ENCODE measurements at places on chromosomes 1 and 21.
A peak's percentile ranks its signal among the peaks of the same experiment; 100 is the strongest.

- DNase-seq = peak; percentile 61
Measured at GRCh38 chr1:42931911-42932422, 26.7 kb downstream of the SLC2A1 start.

- no peak for DNase-seq
Measured at GRCh38 chr1:59635097-59635496, 179.7 kb upstream of the HOOK1 start.

DNA sequence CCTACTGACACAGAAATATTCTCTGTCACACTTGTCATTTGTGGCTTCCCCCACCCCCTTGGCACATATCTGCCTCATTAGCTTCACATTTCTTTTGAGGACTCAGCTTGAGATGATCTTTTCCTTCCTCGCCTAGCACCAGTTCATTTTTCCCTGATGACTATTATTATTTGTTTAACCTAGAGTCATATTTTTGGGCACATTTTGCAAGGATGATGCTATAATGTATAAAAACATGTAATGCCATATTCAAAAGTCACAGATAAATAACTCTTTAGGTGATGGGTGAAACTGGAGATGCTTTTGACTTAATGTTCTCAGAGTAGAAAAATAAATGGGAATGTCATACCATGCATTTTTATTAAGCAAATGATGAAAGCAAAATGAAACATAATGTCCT lies 202.7 kb downstream of the BACH1 start:
- DNase-seq = no peak

DNA sequence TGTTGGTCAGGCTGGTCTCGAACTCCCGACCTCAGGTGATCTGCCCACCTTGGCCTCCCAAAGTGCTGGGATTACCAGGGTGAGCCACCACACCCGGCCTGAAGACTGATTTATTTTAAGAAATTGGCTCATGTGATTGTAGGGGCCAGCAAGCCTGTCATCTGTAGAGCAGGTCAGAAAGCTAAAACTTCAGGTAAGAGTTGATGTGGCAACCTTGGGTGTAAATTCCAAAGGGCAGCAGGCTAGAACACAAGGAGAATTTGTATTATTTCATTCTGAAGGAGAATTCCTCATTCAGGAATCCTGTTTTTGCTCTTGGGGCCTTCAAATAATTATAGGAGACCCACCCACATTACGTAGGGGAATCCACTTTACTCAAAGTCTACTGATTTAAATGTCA lies 728.7 kb downstream of the LTN1 start:
- DNase-seq = no peak

DNA sequence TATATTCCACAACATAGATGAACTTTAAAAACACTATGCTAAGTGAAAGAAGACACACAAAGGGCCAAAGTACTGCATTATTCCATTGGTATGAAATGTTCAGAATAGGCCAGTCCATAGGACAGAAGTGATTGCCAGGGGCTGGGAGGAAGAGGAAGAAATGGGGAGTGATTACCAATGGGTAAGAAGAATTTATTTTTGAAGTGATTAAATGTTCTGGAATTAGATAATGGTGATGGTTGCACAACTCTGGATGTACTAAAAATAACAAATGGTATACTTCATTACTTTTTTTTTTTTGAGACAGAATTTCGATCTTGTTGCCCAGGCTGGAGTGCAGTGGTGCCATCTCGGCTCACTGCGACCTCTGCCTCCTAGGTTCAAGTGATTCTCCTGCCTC lies 61.7 kb downstream of the CHD5 start:
- DNase-seq = no peak

GRCh38 chr1:208728815-208729214 lies 484.6 kb upstream of the PLXNA2 start:
- DNase-seq = no peak

DNA sequence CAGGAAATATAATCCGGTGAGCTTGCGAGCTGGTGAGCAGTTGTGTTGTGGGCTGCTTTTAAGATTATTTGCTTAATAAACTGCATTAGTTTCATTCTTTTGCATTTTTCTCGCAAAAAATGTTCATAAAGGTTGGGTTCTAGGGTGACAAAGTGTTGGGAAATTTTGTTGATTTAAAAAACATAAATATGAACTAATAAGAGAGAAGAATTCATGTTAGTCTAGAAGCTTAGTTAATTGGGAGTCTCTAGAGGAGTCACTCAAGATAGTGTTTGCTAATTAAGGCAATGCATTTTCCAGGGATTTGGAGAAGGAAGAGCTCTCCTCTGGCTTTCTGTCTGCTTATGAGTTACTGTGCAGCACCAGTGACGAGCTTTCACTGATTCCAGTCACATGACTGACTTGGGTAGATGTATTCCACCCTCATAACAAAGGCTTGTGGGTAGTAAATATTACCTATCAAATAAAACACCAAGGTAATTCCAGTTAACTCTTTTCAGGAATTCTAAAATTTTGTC lies 417.0 kb downstream of the PTBP2 start:
- no peak for DNase-seq

GRCh38 chr21:37565530-37566223 lies 199.1 kb downstream of the DYRK1A start:
- DNase-seq = no peak

DNA sequence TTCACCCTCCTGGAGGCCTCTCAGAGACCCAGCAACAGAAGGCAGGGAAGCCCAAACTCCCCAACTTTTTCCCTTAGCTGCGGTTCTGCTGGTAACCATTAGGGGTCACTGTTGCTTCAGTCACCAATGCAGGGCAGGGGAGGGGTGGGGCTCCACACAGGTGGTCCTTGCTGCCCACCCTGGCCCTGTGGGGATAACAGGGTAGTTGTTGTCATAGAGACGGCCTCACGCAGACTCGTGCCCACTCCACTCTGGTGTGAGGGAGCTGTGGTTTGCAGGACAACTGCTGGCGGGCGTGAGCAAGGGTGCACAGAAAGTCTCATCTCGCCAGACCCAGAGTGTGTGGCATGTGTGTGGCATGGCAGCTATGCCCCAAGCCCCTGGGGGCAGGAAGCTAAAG lies 19.9 kb downstream of the INSRR start:
- no peak for DNase-seq

GRCh38 chr1:209899948-209900347 lies 38.1 kb upstream of the SYT14 start:
- DNase-seq = no peak

DNA sequence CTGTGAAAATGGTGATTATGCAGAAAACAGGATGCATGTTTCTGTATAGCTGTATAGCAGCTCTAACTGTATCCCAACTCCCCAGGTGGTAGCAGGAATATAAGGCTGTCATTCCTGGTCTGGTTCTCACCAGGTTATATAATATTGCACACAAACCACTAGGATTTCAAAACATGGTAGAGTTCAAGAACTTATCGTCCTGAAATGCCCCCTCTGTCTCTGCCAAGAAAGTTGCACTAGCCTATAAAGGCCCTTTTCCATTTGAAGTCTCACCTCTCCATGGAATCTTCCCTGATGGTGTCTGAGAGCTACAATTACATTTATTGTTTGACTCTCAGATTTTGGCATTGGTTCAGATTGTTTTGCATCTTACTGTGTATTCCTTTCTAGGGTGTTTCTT lies 184.9 kb upstream of the FAM78B start:
- no peak for DNase-seq

DNA sequence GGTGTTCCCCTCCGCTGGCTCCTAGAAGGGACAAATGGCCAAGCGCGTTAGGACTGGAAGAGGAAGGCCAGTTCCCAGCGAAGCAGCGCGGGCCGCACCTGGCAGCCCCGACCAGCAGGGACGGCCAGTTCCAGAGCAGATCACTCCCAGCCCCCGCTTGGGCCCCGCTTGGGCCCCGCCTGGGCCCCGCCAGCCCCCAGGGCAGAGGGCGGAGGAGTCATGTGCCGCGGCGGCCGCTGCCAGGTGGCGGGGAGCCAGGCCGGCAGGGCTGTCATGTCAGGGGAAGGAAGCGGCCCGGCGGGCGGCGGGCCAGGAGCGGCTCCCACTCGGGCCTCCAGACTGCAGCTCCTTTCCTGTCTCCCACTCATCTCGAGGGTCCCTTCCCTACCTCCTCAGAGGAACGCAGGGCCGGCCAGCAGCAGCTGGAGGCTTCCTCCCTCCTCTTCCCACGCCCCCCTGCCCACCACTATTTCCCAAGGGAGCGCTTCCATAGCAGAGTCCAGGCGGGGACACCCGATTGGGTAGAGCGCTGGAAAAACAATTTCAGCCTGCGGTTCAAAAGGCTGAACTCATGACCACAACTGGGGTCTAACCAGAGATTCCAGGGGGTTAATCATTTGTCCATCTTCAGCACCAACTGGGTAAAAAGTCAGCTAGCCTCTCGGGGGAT lies 16.5 kb downstream of the ZNF697 start:
- no peak for DNase-seq

All from stimulated activated CD8-positive, alpha-beta memory T cell treated with anti-CD3 and anti-CD28 coated beads, Interleukin-12 subunit alpha, Interleukin-12 subunit beta, amount 100 ng/mL, for 4 hours (primary cell).